Activated T-helper 1 cell treated with anti-CD3 and anti-CD28 coated beads, Interleukin-12 subunit alpha, Interleukin-12 subunit beta, Interleukin-2, Interleukin-4 antibody, amounts not matched to agents 30 ng/mL and 10 ng/mL and 1 ng/mL, durations not matched to agents 14 hours and 24 hours and 36 hours (primary cell): ENCODE measurements at places on chromosomes 3 and 15. TPM values are rescaled to one million over a fixed set of nuclear protein-coding genes. Genes with fewer than 3 reads are reported as not detected.

VEPH1 gene
- not detected in 2 replicates for total RNA-seq

SAMD7 gene
- total RNA-seq = not detected in 2 replicates

CYP19A1 gene
- total RNA-seq = 0.23 and 0.24 TPM in 2 replicates

KNL1 gene
- total RNA-seq = 21.6 and 22.4 TPM in 2 replicates

SKOR1 gene
- total RNA-seq = 0.21 TPM in 1 of 2 replicates, not detected in the other

TMEM207 gene
- total RNA-seq = not detected in 2 replicates
